Lower lobe of right lung (tissue), 2 donors: ENCODE measurements at places on chromosomes 16 and 17.

DNA sequence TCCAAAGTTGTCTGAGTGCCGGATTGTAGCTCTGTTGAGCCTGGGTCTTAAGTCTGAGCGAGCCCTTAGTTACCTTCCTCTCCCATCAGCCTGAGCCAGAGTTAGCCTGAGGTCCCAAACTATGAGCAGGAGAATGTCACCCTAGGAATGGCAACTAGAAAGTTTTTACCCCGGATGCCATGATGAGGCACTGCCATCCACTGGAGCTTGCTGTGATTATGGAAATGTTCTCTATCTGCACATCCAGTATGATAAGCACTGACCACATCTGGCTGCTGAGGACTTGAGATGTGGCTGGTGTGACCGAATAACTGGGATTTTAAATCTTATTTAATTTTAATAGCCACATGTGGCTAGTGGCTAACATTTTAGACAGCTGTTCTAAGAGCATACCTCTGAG is 550.0 kb downstream of the CDH13 start:
- no peak for DNase-seq

GRCh38 chr16:88936556-88937205 is 40.3 kb downstream of the CBFA2T3 start:
- DNase-seq, result peak; percentile 70

DNA sequence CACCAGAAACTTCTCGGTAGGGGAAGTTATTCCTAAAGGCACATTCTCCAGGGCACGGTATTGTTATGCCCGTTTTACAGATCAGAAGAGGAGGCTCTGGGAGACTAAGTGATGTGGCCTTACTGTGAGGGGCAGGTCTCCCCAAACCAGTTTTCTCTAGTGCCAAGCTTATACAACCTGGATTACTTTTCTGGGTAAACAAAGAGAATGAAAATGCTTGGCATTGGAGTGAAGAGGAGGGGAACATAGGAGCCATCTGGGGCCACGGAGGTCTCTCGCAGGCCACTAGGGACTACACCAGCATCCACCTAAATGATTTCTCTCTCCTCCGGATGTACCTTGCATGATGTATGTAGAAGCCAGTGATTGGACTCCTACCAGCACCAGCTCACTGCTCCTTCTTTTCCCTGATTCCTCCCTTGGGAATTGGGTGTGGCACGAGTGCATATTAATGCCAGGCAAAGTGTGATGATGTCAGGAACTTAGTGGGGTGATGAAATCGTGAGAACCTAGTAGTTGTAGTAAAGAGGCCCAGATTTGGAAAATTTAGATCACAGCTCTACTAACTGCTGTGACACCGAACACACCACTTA is 674 bp downstream of the TOM1L1 start:
- no peak for DNase-seq

- DNase-seq, result no peak
Observed at GRCh38 chr16:83200005-83200779, 573.4 kb downstream of the CDH13 start.

- no peak for DNase-seq
Observed at GRCh38 chr16:80735846-80736245, 68.6 kb downstream of the CDYL2 start.

DNA sequence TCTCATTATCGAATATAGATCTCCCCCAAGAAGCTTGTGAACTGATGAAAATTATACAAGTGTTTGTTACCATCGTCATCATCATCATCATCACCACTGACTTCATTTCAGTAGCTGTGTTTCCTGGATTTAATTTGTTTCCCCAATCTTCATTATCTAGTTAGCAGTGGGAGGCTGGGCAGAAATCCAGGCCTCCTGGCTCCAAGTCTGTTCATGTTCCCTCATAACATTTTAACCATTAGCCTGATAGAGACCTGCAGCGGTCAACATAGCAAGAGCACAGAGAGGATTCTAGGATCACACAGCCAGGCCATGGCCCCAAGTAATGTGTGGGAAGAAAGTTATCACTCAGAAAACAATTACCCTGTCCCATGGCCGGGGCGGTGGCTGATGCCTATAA is 526.2 kb upstream of the CDH11 start:
- DNase-seq, result no peak

DNA sequence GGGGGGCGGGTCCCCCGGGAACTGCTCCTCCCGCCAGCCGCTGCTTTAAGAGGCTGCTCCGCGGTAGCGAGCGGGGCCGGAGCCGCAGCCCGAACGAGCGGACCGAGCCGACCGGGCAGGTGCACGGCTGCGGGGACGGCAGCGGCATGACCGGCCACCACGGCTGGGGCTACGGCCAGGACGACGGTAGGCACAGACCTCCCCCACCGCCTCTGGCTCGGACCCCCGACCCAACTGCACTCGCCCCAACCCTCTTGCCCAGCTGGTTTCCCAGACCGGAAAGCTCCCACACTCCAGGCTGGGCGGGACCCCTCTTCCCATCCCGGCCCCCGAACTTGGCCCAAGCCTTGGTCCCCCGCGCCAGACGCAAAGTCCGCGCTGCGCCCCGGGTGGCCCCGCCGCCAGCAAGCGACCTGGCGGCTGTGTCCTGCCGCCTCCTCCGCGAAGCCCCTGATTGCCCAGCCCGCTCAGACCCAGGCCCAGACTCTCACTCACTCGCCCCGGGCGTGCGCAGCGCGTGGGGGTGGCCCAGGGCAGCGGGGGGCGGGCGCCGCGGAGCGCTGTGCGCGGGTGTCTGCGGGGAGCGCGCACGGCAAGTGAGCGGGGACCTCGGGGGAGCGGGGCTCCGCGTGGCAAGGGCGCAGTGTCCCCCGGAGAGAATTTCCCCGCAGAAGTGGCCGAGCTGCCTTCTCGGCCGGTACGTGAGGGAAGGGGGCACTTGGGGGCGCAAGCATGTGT is at the start of gene CA7:
Gene CA7, plus strand, starts transcription at position 73 of the 738 bp plus-strand sequence. Its CDS starts 74 bp downstream, at position 147.
- no peak for DNase-seq

GRCh38 chr17:77839698-77840512 is 118.6 kb upstream of the TNRC6C start:
- no peak for DNase-seq

- peak; percentile 85 for DNase-seq
Observed at GRCh38 chr17:72120642-72121163, at the start of gene SOX9. TSS of gene SOX9 (plus strand) at chr17:72121020. CDS start at chr17:72121392, 372 bp downstream.

- no peak for DNase-seq
Observed at GRCh38 chr17:48051706-48052486, 3.7 kb downstream of the NFE2L1 start.

- DNase-seq, result no peak
Observed at GRCh38 chr16:1079786-1080525, 7.4 kb downstream of the SSTR5 start.
